NCI-H187 treated with DMSO at 0.1 percent for 48 hours (cell line): ENCODE measurements at places on chromosomes 7 and 10.
A peak's percentile ranks its signal among the peaks of the same experiment; 100 is the strongest.

- no peak for DNase-seq
These were observed 31.2 kb downstream of the XPNPEP1 start for GRCh38 chr10:109892117-109892516.

GRCh38 chr10:101615525-101616116 lies 27.5 kb downstream of the DPCD start:
- DNase-seq, result no peak

- no peak for DNase-seq
These were observed 159.6 kb downstream of the SKAP2 start for GRCh38 chr7:26704786-26705185.

DNA sequence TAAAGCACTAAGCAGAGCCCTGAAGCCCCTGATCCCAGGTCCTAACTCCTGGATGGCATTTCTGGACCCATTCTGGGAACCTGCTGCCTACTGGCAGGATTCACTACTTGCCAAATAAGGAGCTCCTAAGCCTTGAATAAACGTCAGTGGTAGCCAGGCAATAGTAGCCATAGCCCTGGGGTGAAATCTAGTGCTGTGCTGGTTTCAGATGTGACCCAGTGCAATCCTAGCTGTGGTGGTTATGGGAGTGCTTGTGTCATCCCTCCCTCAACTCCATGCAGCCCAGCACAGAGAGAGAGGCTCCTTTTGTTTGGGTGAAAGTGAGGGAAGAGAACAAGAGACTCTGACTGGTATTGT lies 43.7 kb downstream of the PCLO start:
- no peak for DNase-seq

GRCh38 chr7:7881581-7881980 lies 87.0 kb upstream of the GLCCI1 start:
- no peak for DNase-seq

GRCh38 chr10:64408391-64409183 lies 887.4 kb downstream of the REEP3 start:
- no peak for DNase-seq

- no peak for DNase-seq
These were observed 101.0 kb downstream of the MYL10 start for GRCh38 chr7:101527844-101528667.

DNA sequence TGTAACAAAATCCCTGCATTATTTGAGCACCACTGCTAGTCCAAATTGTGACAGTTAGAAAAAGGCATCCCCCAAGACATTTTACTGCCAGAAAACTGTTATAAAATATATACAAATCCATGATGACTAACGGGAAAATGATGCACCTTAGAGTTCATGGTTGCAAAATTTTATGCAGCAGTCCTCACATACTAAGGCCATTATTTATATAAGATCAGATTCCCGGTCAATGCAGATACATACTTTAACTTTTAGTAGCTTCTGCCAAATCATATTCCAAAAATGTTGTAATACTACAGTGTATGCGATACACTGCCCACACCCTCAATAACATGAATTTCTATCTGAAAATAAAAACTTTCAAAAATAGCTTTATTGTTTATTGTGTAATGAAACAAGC lies 239.9 kb upstream of the ZNF32 start:
- no peak for DNase-seq

- DNase-seq, result peak; percentile 16
These were observed 10.7 kb downstream of the MTPN start for GRCh38 chr7:135966341-135967043.

GRCh38 chr7:159271781-159272180 lies 127.1 kb upstream of the VIPR2 start:
- no peak for DNase-seq

GRCh38 chr7:47179812-47180515 lies 401.9 kb downstream of the TNS3 start:
- no peak for DNase-seq

GRCh38 chr7:35495844-35496243 lies 199.1 kb downstream of the HERPUD2 start:
- no peak for DNase-seq

DNA sequence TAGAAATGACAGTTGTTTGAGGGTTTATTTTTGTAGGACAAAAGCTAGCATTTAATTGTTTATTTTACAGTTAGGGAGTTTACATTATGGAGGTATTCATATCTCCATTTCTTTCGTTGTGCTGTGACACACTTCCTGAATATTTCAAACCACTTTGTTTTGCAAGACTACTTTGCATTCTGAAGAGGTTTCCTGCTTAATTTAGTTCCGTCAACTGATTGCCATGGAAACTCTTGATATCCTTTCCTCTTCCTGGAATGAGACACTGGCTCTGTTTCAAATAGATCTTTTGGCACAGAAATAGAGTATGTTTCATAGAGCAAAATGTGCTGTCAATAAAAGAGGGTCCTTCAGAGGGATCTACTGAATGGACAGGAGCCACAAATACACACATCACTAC lies 159.5 kb upstream of the AGR3 start:
- no peak for DNase-seq

- DNase-seq, result no peak
These were observed 142.8 kb downstream of the LSM5 start for GRCh38 chr7:32347244-32347828.

GRCh38 chr7:10643545-10643944 lies 330.1 kb upstream of the PHF14 start:
- DNase-seq, result no peak
